ENCODE measurements at places on chromosomes 11 and 22.

GRCh38 chr11:128544471-128545051, 42.8 kb downstream of the ETS1 start:
- no peak for DNase-seq

- DNase-seq: peak; percentile 3
Measured at GRCh38 chr11:125313271-125314219, 149.0 kb downstream of the PKNOX2 start.

DNA sequence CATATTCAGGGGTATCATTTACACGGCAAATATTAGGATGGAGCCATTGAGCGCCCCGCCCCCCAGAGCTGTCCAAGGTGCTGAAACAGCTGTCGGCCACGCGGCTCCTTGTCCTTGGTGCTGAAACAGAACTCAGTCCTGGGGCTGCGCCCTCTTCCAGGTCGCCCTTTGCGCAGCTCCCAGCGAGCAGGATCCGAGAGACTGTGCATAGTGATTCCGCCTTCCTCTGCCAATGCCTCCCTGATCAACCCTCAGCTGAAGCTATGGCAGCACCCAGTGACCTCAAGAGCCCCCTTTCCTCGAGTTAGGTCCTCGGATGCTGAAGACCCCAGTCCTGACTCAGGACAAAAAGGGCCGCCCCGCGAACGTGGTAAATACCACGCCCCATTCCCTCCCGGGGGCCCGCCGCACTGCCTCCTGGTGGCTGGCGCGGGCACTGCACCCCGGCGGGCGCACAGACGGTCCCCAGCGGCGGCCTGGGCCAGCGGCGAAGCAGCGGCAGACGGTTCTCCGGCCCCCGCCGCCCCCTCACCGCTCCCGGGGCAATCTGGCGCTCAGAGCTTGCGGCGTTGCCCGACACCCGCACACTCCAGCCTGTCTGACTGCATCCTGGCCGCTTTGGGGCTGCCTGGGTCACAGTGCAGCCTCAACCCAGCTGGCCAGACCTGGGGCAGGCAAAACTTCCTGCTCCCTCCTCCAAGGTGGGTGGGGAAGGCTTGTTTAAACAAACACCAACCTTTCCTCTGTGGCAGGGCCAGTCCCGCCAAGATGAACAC, 13.4 kb downstream of the SYT7 start:
- peak; percentile 92 for DNase-seq

DNA sequence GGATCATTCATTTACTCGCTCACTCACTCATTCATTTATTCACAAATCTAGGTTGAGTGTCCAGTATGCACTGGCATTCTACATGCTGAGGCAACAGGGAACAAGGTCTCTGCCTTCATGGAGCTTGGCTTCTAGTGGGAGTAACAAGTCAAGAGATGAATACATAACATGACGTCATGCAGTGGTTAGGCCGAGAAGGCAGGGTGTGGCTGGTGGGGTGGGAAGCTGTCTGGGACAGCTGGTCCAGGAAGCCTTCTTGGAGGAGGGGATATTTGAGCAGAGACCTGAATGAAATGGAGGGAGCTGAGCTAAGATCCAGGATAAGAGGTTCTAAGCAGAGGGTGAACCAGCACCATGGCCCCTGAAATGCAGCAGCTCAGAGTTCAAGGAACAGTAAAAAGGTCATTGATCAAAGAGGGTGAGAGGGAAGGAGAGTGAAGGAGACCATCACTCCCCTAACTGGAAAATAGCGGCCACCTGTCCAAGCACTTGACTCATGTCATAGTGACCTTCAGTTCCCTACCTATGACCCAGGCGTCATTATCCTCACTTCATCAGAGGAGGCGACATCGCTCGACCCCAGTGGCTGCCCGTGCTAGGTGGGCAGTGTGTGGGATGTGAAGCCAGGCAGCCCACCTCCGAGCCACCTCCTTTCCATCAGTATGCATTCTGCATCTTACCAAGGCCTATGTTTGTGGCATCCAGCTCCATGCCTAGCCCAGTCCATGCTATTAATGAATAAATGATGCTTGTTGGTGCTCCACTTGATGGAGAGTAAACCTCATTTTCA, 105.0 kb downstream of the TSPAN18 start:
- no peak for DNase-seq

- DNase-seq: no peak
Measured at GRCh38 chr22:27778294-27779090, 23.1 kb downstream of the MN1 start.

- no peak for DNase-seq
Measured at GRCh38 chr11:65569164-65569972, 909 bp upstream of the ZNRD2 start.

GRCh38 chr11:43515090-43515489, 156.4 kb downstream of the TTC17 start:
- DNase-seq: no peak

DNA sequence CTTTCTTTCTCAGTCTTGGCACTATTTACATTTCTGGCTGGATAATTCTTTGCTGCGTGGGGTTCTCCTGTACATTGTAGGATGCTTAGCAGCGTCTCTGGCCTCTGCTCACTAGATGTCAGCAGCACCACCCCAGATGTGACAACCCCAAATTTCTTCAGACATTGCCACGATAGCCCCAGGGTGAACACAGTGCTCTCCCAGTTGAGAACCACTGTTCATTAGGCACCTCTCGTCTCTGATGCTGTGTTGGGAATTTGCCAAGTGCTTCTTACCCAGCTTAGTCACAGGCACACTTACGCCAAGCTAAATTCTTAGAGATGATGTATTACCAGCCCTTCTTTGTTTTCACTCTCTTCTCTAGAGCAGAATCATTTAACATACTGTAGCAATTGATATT, 9.4 kb downstream of the TRIM6 start:
- DNase-seq: peak; percentile 93

- peak; percentile 27 for DNase-seq
Measured at GRCh38 chr11:102318469-102318868, 1.2 kb downstream of the BIRC3 start.

DNA sequence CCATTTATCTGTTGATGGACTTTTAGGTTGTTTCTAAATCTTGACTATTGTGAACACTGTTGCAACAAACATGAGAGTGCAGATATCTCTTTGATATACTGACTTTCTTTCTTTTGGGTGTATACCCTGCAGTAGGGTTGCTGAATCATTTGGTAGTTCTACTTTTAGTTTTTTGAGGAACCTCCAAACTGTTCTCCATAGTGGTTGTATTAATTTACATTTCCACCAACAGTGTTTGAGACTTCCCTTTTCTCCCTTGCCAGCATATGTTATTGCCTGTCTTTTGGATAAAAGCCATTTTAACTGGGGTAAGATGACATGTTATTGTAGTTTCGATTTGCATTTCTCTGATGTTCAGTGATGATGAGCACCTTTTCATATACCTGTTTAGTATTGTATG, 330.0 kb downstream of the DDX10 start:
- DNase-seq: no peak

GRCh38 chr22:23178512-23179254, 1.6 kb upstream of the BCR start:
- DNase-seq: peak; percentile 82

GRCh38 chr11:123973816-123974215, 3.8 kb downstream of the OR10S1 start:
- peak; percentile 57 for DNase-seq

- no peak for DNase-seq
Measured at GRCh38 chr22:47943729-47944700, 1181.6 kb downstream of the TBC1D22A start.

DNA sequence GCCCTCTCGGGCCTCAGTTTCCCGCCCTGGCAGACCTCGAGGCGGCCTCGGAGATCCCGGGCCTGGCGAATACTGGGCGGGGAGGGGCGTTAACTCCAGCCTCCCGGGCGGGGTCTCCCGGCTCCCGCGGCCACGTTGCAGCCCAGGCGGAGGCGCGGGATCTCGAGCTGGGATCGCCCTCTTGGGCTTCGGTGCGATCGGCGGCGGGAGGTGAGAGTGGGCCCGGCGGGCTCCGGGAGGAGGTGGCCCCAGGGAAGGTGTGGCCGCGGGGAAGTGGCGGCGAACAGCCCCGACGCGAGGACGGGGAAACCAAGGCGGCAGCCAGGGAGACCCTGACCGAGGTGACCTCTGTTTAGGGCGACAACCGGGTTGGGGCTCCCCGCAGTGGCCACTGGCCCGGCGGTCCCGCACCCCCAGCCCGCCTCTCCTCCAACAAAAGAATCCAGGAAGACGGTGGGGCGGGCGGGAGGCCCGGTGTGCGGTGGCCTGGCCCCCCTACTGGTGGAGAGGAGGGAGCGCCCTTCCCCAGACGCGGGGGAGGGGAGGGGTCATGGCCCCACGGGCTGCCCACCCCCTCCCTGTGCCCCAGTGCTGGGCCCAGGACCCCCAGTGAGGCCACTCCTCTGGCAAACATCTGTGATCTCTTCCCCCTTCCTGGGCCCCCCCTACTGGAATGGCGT, at the start of gene PHETA2:
PHETA2 (plus strand) TSS at position 117 of the 680 bp plus-strand sequence. CDS start 3,046 bp downstream, outside the sequence.
- DNase-seq: peak; percentile 67

DNA sequence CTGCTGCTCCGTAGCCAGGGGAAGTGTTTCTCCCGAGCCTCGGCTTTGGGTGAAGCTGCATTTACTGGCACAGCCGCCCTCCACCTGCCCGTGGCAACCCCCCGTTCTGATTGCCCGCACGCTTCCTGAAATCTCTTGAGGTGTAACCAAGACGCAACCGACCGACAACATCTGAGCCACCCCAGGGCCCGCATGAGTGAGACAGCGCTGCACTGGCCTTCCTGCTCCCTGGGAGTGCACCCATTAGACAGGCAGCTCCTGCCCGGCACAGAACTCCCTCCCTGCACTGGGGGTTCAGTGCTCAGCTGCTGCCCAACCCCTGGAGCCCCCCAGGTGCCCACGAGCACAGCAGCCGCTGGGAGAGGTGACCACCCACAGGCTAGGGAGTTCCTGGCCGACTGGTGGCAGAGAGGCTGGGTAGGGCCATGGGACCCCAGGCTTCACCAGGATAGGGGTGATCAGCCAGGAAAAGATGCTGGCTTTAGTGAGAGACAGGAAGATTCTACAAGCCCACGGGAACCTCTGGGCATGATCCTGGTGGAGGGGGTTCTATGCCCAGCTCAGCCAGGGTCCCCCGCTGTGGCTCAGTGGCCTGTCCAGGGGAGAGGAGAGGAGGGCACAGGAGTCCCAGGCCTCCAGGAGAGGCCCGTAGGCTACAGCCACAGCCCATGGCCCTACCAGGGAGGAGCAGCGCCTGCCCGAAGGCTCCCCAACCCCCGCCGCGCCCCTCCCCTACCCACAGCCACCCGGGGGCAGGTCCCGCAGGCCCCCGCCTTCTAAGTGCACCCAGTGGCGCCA, 14.6 kb downstream of the PLXNB2 start:
- no peak for DNase-seq

DNA sequence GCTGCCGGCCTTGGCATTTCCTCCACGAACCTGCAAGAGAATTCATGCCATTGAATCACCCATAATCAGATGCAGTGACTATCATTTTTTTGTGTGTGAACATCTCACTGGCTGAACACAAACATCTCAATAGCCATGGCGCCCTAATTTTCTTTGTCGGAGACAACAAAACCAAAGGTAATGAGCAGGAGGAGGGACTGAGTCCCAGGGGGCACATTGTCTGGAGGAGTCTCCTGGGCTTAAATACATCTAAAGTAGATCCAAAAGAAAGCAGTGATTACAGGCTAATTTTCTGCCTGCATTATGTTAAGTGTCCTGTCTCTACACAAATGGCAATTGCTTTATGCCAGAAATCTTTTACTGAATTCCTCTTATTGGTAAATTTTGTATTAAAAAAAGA, 113.5 kb downstream of the NTM start:
- DNase-seq: no peak

DNA sequence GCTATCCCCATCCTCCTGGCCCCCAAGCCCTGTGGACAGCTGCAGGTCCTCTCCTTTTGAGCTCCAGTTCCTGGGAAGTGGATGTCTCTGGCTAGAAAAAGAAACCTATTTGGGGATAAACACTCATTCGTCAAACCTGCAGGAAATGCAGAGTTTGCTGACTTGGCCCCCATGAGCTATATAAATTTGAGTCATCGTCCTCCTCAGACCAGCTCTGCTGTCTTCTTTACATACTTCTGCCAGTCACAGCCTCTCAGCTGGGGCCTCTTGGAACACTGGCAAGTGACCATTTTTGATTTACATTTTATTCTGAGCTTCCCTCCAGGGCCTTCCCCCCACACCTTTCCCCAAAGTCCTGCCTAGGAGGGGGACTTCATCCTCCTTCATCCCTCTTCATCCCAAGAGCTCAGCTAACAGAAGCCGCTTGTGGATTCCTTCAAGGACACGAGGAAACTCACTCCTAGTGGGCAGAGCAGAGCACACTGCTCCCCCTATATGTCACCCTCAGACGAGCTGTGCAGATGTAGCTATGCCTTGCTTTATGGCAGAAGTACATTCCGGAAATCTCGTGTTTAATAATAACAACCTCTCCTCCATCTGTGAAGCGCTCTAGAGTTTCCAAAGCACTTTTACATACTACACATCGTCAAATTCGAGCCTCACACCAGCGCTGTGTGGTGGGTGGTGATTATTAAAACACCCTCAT, 131.8 kb downstream of the FEZ1 start:
- DNase-seq: peak; percentile 14

- no peak for DNase-seq
Measured at GRCh38 chr11:46674463-46675287, 25.7 kb downstream of the ARHGAP1 start.

DNA sequence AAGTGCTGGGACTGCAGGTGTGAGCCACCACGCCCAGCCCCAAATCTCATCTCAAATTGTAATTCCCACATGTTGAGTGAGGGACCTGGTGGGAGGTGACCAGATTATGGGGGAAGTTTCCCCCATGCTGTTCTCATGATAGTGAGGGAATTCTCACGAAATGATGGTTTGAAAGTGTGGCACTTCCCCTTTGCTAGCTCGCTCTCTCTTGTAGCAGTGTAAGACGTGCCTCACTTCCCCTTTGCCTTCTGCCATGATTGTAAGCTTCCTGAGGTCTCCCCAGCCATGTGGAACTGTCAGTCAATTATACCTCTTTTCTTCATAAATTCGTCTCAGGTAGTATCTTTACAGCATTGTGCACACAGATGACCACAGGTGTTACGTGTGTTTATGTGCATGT, 357.8 kb downstream of the CADM1 start:
- no peak for DNase-seq

- DNase-seq: no peak
Measured at GRCh38 chr11:124804884-124805283, 4.7 kb upstream of the MSANTD2 start.

GRCh38 chr22:34880662-34881061, 185.3 kb upstream of the ISX start:
- DNase-seq: no peak

DNA sequence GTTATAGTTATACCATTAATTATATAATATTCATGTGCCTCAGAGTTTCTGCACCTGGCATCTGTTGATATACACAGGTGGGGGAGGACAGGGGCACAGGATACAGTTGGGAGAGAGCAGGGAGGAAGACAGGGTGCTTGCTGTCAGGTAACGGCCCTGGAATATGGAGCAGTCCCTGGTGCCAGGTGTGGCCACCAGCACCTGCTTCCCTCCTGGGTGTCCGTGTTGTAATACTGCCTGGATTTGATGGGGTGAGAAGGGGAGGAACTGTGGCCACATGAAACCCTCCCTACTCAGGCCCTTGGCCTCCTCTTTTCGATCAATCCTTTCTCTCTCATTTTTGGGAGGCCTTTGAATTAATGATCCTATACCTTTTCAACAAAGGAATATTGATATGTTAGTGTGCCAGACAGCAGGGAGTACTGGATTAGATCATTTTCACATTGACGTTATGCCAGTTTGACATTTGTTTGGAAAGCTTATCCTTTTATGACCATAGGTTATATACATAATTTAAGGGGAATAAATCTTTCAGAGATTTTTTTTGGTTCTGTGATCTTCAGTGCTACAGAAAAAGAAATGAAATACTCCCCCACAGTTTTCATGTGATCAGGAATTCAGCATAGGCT, 88.6 kb downstream of the TEAD1 start:
- DNase-seq: no peak

GRCh38 chr11:17298302-17298701, 21.8 kb downstream of the NUCB2 start:
- no peak for DNase-seq

- no peak for DNase-seq
Measured at GRCh38 chr22:41603873-41604332, 14.3 kb upstream of the PMM1 start.
